ENCODE measurements at places on chromosomes 4 and X.

DNA sequence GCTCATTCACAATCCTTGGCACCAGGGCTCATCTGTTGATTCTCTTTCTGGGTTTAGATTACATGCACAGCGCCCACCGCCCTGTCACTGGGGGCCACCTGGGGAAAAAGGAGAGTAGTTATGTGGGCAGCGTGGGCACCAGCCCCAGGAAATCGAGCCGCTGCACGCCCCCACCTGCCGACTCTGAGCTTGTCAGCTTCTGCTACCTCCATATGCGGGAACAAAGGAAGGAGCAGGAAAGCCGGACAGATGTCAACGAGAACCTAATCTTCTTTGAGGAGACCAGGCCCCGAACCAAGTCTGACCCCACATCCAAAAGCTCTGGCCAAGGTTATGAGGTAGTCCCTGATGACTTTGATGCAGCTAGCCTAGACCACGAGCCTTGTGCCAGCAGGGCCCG, 31.0 kb upstream of the PRPS1 start:
- DNase-seq = no peak

GRCh38 chrX:103211012-103211715, 3.7 kb upstream of the BEX4 start:
- DNase-seq = peak; percentile 22

DNA sequence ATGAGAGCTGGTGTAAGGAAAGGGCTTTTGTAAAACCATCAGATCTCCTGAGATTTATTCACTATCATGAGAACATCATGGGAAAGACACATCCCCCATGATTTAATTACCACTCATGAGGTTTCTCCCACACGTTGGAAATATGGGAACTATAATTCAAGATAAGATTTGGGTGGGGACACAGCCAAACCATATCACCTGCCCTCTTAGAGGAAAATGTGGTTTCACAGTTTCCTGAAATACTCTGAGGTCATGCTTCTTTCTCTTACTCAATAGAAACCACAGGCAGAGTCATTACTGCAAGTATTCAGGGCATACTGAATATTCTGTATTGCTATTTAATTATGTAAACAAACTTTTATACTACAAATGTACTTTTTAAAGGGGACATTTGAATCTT, 1453.3 kb downstream of the PCDH18 start:
- DNase-seq = no peak

- no peak for DNase-seq
These were observed 1.9 kb downstream of the MAP3K15 start for GRCh38 chrX:19513383-19513782.

- DNase-seq = no peak
These were observed 272.6 kb downstream of the TRIML1 start for GRCh38 chr4:188411805-188412204.
